Frontal cortex (tissue), 4 donors: ENCODE measurements at places on chromosomes 6 and 20.

GRCh38 chr20:56229812-56230211 is 18.7 kb upstream of the MC3R start:
- DNase-seq, result no peak

GRCh38 chr20:51492167-51493092 is 50.1 kb downstream of the NFATC2 start:
- DNase-seq, result no peak

DNA sequence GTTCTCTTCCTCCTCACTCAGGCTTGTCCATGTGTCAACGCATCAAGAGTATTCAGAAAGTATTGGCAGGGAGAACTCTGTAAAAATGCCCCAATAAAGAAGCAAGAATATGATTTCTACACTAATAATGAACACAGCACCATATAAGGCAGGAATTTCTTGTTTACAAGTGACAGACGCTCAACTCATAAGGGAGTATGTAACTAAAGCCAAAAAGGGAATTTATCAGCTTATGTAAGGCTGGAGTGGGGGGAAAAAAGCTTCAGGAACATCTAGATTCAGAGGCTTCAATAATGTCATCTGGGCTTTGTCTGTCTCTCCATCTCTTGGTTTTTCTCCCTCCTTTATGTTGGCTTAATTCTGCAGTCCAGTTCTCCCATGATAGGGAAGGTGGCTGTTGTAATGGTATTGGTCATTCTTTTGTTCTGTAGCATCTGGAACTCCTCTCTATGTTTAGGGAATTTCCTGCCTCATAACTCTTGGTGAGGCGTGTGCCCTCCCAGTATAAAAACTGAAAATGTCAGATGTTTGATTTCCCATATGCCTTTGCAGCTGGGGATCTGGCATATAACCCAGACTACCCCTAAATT is 125.1 kb upstream of the COL21A1 start:
- no peak for DNase-seq

GRCh38 chr6:4478098-4478497 is 298.1 kb upstream of the CDYL start:
- no peak for DNase-seq

- no peak for DNase-seq
Observed at GRCh38 chr6:29749668-29750067, 26.4 kb downstream of the HLA-F start.

DNA sequence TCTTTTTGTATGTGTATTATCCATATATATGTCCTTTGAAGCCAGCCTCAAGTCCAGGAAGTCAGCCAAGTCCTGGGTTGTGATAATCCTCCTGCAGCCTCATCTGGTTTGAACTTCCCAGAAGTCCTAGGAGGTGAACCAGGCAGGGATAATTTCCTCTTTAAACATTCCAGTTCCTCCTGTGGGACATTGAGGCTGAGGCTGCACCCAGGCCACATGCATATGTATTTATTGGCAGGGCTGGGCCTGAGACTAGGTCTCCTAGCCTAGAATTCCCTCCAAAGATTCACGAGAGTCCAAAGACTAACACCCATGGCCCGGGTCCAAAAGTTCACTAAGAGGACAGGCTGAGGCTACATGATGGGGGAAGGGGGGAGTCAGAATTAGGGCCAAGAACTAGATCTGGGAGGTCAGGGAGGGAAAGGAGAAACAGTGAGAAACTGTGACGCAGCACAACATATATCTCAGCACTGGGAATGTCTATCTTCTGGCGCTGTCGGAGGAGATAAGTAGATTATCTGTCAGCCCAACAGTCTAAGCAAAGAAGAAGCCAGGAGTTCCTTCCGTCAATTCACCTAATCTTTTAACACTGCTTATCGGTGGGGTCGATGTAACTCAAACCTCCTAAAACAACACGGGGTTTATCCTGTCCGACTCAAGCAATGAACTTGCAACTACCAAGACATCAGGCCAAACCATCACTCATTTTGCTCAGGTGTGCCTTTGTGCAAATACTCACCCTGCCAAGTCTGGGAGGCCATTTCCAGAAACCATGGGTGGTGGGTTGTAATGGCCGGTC is 43.3 kb downstream of the SNX5 start:
- no peak for DNase-seq

GRCh38 chr6:116004841-116005815 is 55.6 kb downstream of the FRK start:
- DNase-seq, result no peak

GRCh38 chr20:675453-676314 is at the start of gene SCRT2:
TSS of gene SCRT2 (minus strand) at chr20:675802. CDS start at chr20:675601, 201 bp downstream.
- DNase-seq, result peak; percentile 95

DNA sequence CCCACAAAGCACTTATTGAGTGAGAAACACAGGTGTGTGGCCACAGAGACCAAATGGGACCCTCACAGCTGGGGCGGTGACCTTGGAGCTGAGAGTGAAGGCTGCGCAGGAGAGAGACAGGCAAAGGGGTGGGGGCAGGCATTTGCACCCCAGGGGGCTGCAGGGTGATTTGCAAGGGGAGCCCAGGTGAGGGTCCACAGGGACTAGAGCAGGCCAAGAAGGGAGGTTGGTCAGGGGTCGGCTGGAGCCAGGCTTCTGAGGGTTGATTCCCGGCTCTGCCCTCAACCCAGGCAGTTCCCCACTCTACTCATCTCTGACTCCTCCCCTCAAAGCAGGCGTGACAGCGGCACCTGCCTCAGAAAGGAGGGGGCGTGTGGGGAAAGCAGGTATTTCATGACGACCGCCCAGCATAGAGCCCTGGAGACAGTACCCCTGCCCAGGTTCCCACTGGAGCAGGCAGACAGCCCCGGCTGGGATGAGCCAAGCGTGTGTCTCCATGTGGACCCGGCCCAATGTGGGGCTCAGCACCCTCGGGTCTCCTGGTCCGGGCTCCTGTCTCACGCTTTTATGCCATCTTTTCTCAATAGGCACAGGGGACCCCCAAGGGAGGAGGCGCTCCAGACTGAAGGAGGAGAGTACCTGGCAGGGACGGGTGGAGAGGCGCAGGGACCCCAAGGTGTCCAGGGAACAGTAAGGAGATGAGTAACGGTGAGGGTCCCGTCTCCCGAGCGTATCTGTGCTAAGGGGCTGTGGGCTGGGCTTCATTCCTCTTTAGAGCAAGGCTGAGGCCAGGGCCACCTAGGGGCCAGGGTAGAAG is 3.1 kb upstream of the MRGBP start:
- DNase-seq, result no peak

- DNase-seq, result peak; percentile 73
Observed at GRCh38 chr20:53547664-53548239, 45.9 kb downstream of the ZNF217 start.

DNA sequence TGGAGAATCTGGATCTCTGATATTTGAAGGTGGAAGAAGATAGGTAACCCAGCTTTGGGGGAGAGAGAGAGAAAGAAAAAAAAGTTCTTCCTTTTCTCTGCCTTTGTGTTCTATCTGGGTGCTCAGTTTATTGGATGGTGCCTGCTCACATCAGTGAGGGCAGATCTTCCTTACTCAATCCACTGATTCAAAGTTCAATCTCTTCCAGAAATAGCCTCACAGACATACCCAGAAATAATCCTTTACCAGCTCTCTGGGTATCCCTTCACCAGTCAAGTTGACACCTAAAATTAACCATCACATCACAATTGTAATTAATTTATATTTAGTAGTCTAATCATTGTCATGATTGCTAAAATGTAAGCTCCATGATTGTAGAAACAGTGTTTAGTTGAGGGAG is 189.1 kb downstream of the EPM2A start:
- DNase-seq, result no peak

- DNase-seq, result peak; percentile 90
Observed at GRCh38 chr6:30721198-30722024, 1.3 kb downstream of the TUBB start.

GRCh38 chr6:144953552-144954240 is 668.6 kb downstream of the UTRN start:
- no peak for DNase-seq

DNA sequence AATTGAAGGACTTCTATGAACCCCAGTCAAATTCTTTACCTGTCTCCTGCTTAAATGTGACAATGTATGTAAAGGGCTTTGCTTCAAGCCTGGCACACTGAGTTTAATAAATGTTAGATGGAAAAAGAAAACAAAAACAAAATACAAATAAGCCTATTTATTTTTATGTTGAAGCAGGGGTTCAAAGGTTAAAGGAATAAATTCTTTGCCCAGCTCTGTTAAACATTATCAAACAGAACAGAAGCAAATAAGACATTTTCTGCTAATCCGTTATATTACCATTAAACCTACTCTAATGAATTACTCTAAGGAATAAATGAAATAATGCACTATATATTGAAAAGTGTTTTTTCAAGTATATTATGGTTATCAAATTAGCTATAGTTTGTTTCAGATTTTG is 182.5 kb upstream of the CEP162 start:
- DNase-seq, result no peak

GRCh38 chr6:111763381-111763780 is 109.9 kb downstream of the FYN start:
- DNase-seq, result no peak

DNA sequence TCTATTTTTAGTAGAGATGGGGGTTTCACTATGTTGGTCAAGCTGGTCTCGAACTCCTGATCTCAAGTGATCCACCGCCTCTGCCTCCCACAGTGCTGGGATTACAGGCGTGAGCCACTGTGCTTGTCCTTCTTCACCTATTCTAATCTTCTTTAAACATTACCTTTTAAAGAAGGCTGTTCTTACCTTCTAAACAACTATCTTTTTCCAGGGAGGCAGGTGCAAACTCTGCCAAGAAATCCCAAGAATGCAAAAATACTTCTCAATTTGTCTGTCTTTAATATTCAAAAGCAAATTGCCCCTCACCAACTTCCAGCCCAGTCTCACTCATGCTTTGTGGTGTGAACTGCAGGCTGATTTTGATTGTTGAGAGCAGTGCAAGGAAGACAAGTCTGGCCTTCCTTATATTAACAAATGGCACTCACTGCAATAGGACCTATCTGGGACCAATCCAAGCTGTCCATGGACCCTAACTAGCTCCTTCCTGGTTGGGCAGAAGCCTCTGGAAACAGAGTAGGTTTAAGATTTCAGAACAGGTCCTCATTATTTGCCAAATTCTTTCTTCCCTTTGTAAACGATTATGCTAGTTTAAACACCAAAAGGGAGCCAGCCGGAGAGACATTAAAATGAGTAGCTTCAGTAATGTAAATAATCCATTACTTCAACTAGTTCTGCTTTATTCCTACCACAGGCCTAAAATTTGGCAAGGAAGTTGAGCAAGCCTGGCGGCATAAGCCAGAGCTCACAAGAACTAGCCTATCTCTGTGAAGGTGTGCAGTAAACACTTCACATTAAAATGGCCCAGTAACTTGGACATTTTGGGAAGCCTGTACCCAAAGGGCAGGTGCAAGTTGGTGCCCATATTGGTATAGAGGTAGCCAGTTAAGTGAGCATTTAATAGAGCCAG is 1.6 kb downstream of the SCAND1 start:
- no peak for DNase-seq

GRCh38 chr6:140001821-140002341 is 627.4 kb upstream of the CITED2 start:
- DNase-seq, result no peak

GRCh38 chr6:19866985-19867627 is 29.9 kb downstream of the ID4 start:
- no peak for DNase-seq

DNA sequence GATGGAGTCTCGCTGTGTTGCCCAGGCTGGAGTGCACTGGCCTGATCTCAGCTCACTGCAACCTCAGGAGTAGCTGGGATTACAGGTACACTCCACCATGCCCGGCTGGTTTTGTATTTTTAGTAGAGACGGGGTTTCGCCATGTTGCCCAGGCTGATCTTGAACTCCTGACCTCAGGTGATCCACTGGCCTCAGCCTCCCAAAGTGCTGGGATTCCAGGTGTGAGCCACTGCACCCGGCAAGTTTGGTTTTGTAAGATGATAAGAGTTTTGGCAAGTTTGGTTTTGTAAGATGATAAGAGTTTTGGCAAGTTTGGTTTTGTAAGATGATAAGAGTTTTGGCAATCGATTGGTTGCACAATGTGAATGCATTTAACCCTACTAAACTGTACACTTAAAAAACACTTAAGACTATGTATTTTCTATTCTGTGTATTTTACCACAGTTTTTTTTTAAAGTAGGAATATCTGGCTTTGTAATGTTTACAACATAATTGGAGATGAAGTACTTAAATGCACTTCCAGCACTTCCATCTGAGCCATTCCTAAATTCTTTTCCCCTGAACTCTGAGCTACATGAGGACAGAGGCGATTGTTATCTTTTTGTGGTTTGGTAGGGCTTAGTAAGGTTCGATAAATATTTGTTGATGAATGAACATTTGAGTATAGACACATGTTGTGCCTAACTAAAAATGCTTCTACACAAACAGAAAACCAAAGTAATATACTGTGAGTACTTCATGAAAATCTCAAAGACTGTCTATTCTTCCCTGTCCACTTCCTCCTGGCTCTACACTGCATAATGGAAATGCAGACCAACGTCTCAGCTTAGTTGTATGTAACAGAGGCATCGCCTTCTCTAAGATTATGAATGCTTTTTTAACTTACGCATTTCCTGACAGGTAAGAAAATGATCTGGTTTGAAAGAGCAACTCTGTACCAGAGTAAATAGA is 18.8 kb downstream of the SAMHD1 start:
- no peak for DNase-seq

- DNase-seq, result no peak
Observed at GRCh38 chr6:139313784-139314545, 22.2 kb upstream of the TXLNB start.
